Nephron progenitor cell (in vitro differentiated cells): ENCODE measurements at places on chromosomes 6 and 20.
A peak's percentile ranks its signal among the peaks of the same experiment; 100 is the strongest.

GRCh38 chr6:99219788-99220187 lies 129.7 kb downstream of the FAXC start:
- H3K27me3 ChIP-seq: no peaks in the 10 kb centered on the region
- H3K27ac ChIP-seq: no peak overlapping the region
- H3K36me3 ChIP-seq: no peaks in the 10 kb centered on the region

- no peak for DNase-seq
- no peaks in the 10 kb centered on the region for H3K27me3 ChIP-seq
- no peak overlapping the region for H3K4me3 ChIP-seq
- no peaks in the 10 kb centered on the region for H3K36me3 ChIP-seq
Measured at GRCh38 chr6:67634199-67634598, 1000.9 kb upstream of the ADGRB3 start.

DNA sequence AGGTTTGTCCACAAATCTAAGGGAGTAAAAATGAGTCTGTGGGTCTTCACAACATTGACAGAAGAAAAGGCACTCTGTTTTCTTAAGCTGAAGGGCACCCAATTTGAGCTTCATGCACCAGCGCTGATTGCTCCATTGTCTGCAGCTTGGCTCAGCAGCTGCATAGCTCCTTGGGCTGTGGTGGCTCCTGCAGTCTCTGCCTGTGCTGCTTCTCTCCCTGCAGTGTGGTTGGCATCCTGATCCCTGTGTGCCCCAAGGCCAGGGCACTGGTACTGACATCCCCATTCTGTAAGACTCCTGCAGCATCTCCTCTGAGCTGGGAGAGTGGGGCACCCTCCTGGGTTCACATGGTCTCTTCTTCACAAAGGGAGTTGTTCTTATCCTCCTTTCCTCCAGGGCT lies 83.2 kb upstream of the B3GAT2 start:
- H3K36me3 ChIP-seq: no peaks in the 10 kb centered on the region
- peaks cover 12% of the 10 kb centered on the region for H3K27me3 ChIP-seq

DNA sequence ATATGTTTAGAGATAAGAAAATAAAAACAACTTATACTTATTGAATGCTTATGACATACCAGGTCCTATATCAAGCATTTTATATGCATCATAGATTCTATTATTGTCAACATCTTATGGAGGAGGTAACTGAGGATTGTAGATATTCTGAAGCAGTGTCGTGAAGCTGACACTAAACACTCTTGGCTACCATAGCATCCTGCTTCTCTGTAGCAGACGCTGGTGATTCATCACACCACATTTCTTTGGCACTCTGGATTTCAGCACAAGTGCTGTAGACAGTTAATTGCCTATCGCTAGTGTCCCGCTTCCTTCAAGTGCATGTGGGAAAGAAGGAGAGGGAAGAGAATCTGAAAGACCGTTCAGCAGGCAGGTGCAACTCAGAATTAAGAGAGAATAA lies 317.1 kb downstream of the PLCB1 start:
- no peaks in the 10 kb centered on the region for H3K4me1 ChIP-seq
- H3K36me3 ChIP-seq: no peaks in the 10 kb centered on the region
- no peak overlapping the region for H3K27ac ChIP-seq
- no peak overlapping the region for H3K4me3 ChIP-seq

DNA sequence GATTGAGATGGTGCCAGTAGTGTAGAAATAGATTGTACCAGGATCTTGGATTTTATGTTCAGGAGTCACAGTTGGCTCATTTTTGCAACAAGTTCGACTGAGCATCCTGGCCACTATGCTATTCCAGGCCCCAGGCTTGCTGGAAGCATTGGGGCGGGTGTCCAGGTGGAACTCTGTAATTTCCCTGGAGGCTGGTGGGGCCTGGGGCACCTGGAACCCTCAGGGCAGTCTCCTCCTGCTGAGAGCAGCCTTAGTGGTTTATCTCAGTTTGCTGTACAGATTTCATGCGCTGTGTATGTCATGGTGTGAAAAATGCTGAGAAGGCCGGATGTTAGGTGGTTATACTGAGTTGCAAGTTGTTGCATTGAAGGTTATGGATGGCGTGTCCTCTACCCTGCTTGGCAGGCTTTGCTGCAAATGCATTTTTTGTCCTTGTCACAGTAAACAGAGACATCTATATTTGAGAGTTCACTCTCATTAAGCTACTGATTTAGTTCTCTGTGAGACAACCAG lies 135.1 kb upstream of the MYLIP start:
- H3K4me3 ChIP-seq: no peak overlapping the region
- H3K4me1 ChIP-seq: peaks cover 35% of the 10 kb centered on the region
- no peak overlapping the region for H3K27ac ChIP-seq
- H3K36me3 ChIP-seq: no peaks in the 10 kb centered on the region
- no peak for DNase-seq
- H3K27me3 ChIP-seq: peaks cover 3% of the 10 kb centered on the region

DNA sequence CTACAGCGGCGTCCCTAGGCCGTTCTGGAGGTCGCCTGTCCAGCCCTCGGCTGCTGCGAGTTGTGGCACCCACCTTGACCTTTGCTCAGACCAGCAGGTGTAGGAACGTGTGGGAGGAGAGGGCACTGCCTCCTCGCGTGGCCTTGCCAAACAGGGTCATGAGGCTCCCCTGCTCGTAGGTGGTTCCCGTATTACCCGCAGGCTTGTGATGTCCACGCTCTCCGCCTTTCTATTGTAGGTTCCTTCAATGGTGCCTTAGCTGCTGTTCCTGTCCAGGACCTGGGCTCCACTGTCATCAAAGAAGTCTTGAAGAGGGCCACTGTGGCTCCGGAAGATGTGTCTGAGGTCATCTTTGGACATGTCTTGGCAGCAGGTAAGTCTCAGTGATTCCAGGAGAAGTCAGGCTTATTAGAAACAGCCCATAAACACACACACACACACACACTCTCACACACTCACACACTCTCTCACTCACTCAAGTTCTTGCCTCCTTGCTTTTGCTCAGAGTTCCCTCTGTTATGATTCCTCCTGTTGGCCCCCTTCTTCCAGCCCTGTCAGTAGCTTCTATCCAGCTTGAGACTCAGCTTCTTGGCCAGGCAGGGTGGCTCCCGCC lies 942 bp downstream of the ACAT2 start:
- H3K4me3 ChIP-seq: peak overlapping the region; percentile 90
- H3K27me3 ChIP-seq: peaks cover 4% of the 10 kb centered on the region
- H3K4me1 ChIP-seq: peaks cover 39% of the 10 kb centered on the region

DNA sequence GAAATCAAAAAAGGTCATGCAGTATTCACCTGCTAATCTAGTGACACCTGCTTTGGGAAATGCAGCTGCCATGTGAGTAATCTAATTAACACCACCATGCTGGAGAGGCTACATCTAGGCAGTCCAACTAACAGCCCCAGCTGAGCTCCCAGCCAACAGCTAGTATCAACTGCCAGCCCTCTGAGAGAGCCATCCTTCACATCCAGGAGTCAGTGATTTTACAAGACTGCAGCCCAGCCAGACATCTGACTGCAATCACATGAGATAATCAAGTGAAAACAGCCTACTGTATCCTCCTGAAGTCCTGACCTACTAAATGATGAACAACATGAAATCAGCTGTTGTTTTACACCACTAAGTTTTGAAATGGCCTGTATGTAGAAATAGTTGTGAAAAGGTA lies 298.4 kb downstream of the TRDN start:
- peaks cover 3% of the 10 kb centered on the region for H3K27me3 ChIP-seq
- no peak overlapping the region for H3K4me3 ChIP-seq
- no peak for DNase-seq
- H3K4me1 ChIP-seq: no peaks in the 10 kb centered on the region
